ENCODE measurements at places on chromosomes 7 and 10.

- DNase-seq, result no peak
Observed at GRCh38 chr10:112376396-112376790, 2.5 kb downstream of the ACSL5 start.

DNA sequence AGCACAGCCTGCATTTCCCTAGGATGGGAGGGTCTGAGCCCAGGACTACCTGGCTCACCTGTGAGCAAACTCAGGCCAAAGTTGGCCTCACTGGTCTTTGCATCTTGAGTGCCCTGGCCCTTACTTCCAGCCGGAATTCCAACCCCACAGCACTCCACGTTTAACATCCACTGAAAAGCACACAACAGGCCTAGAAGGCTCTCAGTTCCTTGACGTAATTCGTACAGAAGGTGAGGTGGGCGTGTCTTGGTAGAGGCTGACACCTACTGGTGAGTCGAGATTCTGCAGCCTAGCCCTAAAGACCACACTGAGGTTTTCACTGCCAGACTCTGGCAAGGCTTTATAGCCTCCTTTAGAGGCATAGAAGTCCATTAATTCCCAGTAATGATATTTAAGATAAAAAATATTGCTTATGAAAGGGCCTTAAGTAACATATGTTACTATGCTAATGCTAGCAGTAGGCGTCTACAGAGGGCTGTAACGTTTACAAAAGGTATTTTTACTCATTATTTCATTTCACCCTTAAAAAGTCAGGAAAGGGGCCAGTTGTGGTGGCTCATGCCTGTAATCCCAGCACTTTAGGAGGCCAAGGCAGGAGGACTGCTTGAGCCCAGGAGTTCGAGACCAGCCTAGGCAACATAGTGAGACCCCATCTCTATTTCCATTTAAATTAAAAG lies 95.8 kb downstream of the HIP1 start:
- DNase-seq, result peak; percentile 62

DNA sequence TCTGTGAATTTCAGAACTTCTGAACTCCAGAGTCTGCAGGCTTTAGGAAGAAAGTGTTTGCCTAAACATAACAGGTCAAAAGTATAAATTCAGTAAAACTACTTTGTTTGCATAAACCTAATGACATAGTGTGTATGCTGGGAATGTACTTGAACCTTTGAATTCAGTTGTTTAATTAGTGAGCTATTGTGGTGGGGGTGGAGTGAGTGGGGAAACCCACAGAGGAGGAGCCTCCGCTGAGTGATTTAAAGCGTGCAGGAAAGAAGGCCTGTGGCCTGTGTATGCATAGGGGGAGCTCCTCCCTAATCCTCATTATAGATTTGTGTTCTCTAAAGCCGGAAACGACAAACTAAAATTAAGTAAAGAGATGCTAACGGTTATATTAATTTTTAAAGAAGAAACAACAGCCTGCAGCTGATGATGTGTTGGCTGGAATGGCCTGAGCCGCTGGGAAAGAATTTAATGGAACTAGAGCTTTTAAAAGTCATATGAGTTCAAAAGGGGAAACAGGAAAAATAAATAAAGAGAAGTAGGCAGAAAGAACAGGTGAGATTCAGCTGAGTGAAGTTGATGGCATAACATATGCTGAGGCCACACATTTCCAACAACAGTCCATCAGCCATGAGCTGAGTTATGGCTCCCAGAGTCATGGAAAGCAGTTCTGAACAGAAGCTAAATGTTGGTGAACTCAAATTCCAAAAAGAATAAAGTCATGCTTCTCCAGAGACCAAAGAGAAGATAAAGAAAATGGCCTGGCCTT lies 595.0 kb downstream of the GRM8 start:
- no peak for DNase-seq

GRCh38 chr7:141071260-141071854 lies 2.5 kb upstream of the TMEM178B start:
- DNase-seq, result peak; percentile 87

DNA sequence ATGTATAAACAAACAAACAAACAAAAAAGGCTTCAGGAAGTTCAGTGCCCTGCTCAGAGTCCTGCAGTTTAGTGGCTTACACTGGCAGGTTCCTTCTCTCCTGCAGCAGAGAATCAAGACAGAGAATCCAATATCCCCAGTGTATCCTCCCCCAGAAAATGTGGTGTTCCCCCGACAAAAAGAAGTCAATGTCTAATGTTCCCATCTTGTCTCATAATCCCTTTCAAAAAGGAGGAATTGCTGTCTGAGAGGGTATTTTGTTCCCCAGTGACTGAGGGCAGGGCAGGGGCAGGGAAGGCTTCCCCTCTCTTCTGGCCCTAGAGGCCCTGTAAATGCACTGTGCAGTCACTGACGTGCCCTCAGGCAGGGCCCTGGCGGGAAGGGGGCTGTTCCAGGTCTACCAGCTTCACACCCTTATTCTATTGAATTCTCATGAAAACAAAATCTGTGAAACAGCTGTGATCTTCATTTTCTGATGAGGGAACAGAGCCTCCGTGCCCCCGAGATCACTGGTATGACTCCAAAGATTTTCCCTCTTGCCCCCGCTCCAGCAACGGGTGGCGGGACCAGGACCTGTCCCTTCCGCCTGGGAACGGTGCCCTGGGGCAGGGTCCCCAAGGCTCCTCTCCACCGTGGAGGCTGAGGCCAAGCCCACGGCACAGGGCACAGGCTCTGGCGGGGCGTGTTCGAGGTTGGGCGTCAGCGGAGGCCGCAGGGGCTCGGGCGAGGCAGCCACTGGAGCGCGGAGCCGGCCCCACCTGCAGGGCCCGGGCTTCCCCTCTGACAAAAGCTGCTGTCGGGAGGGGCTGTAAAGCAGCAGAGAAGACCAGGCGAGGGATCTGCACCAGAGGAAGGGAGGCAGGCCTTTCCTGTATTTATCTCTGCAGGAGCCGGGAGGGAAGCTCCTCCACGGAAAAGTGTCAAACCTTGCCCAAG lies 13.4 kb upstream of the WDFY4 start:
- no peak for DNase-seq

- DNase-seq, result no peak
Observed at GRCh38 chr10:116815641-116816415, 33.5 kb upstream of the ENO4 start.

- no peak for DNase-seq
Observed at GRCh38 chr10:88908194-88908593, 28.1 kb downstream of the STAMBPL1 start.

GRCh38 chr10:3761021-3761686 lies 23.9 kb downstream of the KLF6 start:
- DNase-seq, result no peak

DNA sequence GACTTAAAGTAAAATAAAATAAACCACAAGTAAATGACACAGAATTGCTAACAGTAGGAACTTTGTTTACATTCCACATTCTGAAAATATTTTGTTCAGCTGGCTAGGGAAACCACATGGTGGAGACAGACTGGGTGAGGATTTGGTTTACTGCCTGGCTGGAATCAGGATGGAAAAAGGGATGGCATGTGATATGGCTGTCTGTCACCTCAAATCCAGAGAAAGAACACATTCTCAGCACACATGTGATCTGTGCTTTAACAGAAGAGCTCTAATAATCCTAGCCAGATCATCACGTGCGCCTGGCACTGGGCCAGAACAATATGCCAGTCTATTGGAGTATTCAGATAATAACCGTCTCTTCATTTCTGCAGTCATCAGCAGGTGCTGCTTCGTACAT lies 90.9 kb upstream of the PIP4K2A start:
- peak; percentile 77 for DNase-seq

DNA sequence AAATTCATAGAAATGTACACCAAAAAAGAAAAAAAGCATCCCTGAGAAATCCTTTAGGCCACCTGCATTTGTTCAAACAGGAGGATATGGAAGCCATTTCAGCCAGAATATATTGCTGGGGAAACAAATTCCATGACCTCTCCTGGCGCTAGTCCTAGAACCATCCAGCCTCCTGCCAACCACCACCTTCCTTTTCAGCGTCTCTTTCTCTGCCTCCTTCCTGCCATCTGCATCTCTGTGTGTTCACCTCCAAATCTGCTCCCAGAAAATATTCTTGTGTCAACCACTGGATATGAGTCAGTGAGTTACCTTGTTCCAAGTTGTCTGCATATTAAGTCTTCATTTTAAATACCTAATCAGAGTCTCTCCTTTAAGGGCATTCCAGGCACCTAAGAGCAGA lies 50.6 kb upstream of the NPY start:
- DNase-seq, result no peak

- DNase-seq, result no peak
Observed at GRCh38 chr7:139055674-139056073, 19.8 kb upstream of the ZC3HAV1L start.

- no peak for DNase-seq
Observed at GRCh38 chr7:34269084-34269483, 363.7 kb downstream of the BMPER start.

DNA sequence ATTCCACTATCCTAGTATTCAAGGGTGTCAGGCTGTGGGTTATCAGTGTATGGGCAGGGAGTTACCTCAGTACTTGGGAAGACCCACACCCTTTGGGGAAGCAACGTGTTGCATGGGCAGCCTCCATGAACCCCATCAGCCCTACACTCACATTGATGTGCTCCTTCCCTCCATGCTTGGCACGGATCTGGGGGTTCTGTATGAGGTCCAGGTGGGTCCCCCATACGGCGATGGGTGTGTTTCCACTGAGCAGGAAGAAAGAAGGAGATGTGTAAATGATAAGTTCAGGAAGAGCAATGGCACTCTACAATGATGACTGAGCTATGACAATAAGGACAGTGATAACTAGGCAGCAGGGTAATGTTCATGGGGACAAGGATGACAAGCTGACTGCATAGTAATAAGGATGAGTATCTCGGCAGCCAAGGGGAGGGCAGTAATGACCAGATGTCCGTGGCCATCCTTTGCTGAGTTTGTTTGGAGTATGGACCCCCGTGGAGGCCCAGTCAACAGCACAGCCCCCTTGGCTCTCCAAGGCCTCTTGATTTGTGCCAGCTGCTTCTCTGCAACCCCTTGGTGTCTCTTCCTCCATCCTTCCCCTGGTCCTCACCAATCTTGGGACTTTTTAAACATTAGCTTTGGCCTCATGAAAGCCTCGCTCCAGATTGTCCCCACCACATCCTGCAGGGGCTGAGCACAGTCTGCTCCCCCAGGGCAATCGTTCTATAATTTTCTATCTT lies 394.2 kb downstream of the PLXNA4 start:
- no peak for DNase-seq

DNA sequence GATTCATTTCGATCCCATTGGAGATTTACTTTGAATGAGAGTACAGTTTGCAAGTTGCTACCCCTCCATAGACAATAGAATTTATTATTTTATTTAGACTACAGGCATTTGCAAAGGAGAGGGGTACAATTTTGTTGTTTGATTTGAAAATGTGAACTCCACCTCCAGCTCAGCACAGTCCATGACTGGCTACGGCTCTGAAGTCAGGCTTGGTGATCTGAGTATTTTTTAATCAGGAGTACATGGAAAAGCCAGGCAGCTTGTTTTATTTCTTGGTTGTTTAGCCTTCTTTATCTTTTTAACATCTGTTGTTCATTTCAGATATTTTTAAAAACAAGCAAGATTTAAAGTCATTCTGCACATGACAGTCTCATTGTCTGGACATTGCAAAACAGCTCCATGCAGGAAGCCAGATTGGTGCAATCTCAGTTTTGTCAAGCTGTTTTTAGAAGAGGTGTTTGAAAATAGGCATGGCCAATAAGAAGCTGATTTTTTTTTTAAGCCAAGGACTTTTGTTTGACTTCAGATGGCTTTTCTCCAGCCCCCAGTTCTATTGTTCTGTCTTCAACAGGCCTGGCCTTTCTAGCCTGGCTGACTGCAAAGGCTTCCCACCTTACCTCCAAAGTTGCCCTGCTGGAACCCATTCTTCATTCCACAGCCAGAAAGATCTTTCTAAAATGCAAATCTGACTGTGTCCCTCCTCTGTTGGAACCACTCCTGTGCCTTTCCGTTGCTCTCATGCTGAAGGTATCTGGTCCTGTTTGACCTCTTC lies 12.2 kb downstream of the PLXDC2 start:
- no peak for DNase-seq

GRCh38 chr7:44567884-44568283 lies 5.8 kb downstream of the DDX56 start:
- DNase-seq, result no peak

GRCh38 chr10:30045961-30046360 lies 13.4 kb downstream of the JCAD start:
- no peak for DNase-seq

GRCh38 chr10:10209167-10209566 lies 808.5 kb upstream of the CELF2 start:
- DNase-seq, result no peak

DNA sequence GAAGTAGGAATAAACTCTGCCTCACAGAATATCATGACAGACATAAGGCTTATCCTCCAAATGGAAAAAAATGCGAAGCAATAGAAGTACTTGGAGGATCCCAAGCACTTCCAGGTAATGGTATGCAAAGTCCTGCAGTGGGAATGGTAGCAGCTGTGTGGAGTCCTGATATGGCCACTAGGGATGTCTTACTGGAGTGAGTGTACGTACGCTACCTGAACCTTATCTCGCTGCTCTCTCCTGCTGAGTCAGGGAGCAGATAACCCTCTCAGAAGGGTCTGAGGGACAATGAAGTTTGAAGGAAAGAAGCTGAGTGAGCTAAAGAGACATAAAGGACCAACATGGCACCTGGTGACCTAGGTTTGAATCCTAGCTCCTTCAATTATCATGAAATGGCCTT lies 42.2 kb downstream of the CH25H start:
- DNase-seq, result no peak

DNA sequence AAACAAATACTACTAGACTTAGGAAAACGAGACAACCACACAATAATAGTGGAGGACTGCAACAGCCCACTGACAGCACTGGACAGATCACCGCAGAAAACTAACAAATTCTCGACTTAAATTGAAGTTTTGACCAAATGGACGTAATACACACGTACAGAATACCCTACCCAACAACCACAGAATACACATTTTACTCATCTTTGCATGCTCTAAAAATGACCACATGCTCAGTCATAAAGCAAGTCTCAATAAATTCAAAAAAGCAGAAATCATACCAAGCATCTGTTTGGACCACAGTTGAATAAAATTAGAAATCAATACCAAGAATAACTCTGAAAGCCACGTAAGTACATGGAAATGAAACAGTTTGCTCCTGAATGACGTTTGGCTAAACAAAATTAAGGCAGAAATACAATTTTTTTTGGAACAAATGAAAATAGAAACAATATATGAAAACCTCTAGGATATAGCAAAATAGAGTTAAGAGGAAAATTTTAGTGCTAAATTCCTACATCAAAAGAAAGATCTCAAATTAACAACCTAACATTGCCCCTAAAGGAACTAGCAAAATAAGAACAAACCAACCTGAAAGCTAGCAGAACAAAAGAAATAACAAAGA lies 30.6 kb downstream of the MAPK8 start:
- DNase-seq, result no peak

DNA sequence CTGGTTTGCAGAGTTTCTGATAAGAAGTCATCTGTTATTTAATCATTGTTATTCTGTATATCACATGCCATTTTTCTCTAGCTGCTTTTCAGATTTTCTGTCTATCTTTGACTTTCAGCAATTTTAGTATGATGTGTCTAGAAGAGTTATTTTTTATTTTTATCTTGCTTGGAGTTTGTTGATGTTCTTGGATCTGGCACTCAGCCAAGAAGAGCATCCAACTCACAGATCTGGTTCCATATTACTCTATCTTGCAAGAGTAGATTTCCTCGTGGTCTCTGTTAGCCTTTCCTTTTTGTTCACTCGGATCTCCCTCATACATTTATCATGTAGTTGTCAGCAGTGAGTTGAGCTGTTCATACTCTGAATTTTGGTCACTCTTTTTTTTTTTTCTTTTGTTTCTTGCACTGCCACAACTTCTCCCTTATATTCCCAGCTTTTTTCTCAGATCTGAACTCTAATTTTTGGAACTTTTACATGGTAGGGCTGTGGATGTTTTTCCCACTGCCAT lies 54.8 kb upstream of the CALCR start:
- DNase-seq, result no peak

Measured in BE2C (cell line).